ENCODE measurements at places on chromosomes 11 and 22. TPM values are rescaled to one million over a fixed set of nuclear protein-coding genes. Genes with fewer than 3 reads are reported as not detected.
A peak's percentile ranks its signal among the peaks of the same experiment; 100 is the strongest.

- peaks cover 4% of the 10 kb centered on the region for H3K4me1 ChIP-seq
- no peak for DNase-seq
- no peak overlapping the region for H3K27ac ChIP-seq
Observed at GRCh38 chr22:40853333-40853732, 3.1 kb downstream of the ST13 start.

DNA sequence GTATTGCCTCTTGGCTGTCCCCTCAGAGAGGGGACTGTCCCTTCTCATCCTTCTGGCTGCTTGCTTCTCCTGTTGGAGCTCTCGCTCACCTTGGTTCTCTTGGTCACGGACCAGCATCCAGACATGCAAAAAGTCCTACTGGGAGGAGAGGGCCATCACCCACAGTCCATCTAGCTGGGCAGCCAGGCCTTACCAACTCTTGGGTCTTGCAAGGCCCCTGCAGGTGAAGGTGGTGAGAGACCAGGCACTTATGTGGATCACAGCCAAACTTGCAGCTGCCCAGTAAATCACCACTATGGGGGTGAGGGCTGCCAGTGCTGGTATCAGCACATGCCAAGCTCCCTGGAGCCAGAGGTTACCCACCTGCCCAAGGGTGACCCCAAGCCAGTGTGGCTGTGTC is 36.3 kb downstream of the KCNQ1OT1 start:
- H3K27ac ChIP-seq: no peak overlapping the region
- no peaks in the 10 kb centered on the region for H3K36me3 ChIP-seq
- no peak overlapping the region for H3K4me3 ChIP-seq
- H3K4me1 ChIP-seq: no peaks in the 10 kb centered on the region
- H3K27me3 ChIP-seq: no peaks in the 10 kb centered on the region

GRCh38 chr11:61968758-61969390 is 1.4 kb upstream of the FTH1 start:
- no peak for DNase-seq
- no peaks in the 10 kb centered on the region for H3K27me3 ChIP-seq
- H3K36me3 ChIP-seq: peaks cover 13% of the 10 kb centered on the region
- H3K27ac ChIP-seq: peak overlapping the region; percentile 96
- peaks cover 48% of the 10 kb centered on the region for H3K4me1 ChIP-seq
- peak overlapping the region; percentile 80 for H3K4me3 ChIP-seq

DNA sequence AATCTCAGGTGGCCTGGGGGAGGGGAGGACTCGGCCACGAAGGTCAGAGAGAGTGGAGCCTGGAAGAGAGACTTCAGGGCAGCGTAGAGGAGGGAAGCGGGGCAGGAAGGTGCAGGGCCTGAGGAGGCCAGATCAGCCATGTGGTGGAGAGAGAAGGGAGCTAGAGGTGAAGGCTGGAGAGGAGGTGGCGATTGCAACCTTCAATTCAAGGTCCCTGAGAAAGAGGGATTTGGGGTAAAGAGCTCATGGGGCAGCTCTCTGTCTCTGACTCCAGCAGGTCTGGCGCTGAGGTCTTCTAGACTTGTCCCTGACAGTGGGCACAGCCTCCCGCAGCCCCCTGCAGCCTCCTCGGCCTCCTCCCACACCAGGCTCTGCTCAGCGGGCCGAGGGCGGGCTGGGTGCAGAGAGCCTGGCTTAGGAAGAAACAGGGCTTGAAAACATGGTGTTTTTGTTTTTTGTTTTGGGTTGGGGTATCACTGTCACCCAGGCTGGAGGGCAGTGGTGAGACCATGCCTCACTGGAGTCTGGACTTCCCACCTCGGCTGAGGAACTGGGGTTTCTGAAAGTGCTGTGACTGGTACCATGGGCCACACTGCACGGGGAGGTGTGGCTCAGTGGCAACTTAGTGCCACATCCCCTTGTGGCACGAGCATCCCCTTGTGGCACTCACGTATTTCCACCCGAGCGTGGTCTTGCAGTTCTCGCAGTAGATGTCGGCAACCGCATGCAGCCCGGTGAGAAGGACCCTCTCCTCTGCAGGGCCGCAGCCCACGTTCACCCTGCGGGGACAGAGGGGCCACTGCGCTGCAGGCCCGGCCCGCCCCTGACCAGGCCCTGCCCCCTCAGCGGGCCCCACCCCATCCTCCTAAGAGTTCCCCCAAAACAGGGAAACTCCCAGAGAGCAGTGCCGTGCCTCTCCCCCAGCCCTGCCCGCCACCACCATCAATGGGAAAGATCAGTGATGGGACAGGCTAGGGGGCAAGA is 32.6 kb downstream of the YPEL1 start:
- no peaks in the 10 kb centered on the region for H3K27me3 ChIP-seq
- H3K36me3 ChIP-seq: no peaks in the 10 kb centered on the region
- no peak for DNase-seq
- no peaks in the 10 kb centered on the region for H3K4me1 ChIP-seq
- no peak overlapping the region for H3K4me3 ChIP-seq
- no peak overlapping the region for H3K27ac ChIP-seq

Gene PIH1D2
- 0.51 TPM for total RNA-seq

- no peaks in the 10 kb centered on the region for H3K4me1 ChIP-seq
- H3K27ac ChIP-seq: no peak overlapping the region
- no peaks in the 10 kb centered on the region for H3K27me3 ChIP-seq
- no peaks in the 10 kb centered on the region for H3K36me3 ChIP-seq
- DNase-seq: no peak
- H3K4me3 ChIP-seq: no peak overlapping the region
Observed at GRCh38 chr11:19845626-19846025, 133.0 kb downstream of the NAV2 start.

Gene TESMIN
- 2.4 TPM for total RNA-seq

- peak overlapping the region; percentile 76 for H3K27ac ChIP-seq
- H3K27me3 ChIP-seq: no peaks in the 10 kb centered on the region
- no peaks in the 10 kb centered on the region for H3K36me3 ChIP-seq
- H3K4me3 ChIP-seq: peak overlapping the region; percentile 13
- H3K4me1 ChIP-seq: peaks cover 63% of the 10 kb centered on the region
Observed at GRCh38 chr11:93532281-93532789, 10.9 kb downstream of the SMCO4 start.

- no peaks in the 10 kb centered on the region for H3K27me3 ChIP-seq
- H3K4me3 ChIP-seq: peak within 1 kb of the TSS; percentile 76
- H3K36me3 ChIP-seq: no peaks in the 10 kb centered on the region
Observed at GRCh38 chr22:23180301-23180892, at the start of gene BCR. TSS of gene BCR (plus strand) at chr22:23180509. CDS start at chr22:23180961, 452 bp downstream.

DNA sequence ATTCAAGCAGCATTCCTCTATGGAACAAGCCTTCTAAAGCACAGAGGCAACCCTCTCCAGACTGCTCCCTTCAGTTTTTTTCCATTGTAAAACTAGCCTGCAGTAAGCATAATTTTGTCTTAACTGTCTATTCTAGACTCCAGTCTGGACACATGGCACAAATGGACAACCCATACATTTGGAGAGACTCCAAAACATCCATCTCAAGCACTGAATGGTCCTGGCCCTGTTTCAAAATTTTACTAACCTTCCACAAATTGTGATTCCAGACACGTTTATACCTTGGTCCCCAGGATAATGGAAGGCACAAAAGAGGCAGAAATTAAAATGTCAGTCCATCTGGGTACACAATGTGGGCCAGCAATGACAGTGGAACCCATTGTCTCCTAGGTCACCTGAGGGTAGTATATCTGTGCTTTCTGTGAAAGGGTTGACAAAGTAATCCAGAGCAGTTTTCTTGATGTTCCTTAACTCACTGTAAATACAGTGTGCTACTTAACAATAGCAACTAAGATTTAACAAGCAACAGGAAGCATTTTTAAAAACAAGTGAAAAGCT is 16.2 kb upstream of the SESN3 start:
- peaks cover 25% of the 10 kb centered on the region for H3K4me1 ChIP-seq
- H3K36me3 ChIP-seq: no peaks in the 10 kb centered on the region
- no peaks in the 10 kb centered on the region for H3K27me3 ChIP-seq
- H3K4me3 ChIP-seq: no peak overlapping the region
- H3K27ac ChIP-seq: no peak overlapping the region
